Activated CD4-positive, alpha-beta T cell treated with anti-CD3 and anti-CD28 coated beads for 24 hours (primary cell): ENCODE measurements at places on chromosomes 16 and 17.

GRCh38 chr16:85312642-85313525, 200.6 kb upstream of the CIBAR2 start:
- DNase-seq, result no peak

- DNase-seq, result no peak
Observed at GRCh38 chr16:55634193-55634592, 21.6 kb upstream of the SLC6A2 start.

DNA sequence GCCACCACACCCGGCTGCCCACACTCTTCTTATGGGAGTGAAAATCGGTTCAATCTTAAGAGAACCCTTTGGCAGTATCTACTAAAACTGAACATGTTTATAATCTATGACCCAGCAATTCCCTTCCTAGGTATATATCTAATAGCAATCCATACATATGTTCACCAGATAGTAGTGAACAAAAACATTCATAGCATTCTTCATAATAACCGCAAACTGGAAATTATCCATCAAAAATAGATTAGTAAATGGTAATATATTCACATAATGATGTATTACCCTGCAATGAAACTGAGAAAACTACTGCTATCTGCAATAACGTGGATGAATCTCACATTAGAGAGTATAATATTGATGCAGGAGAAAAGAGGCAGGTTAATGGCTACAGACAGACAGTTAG, 23.1 kb downstream of the COPRS start:
- DNase-seq, result no peak

GRCh38 chr17:49783071-49783715, 5.3 kb upstream of the KAT7 start:
- no peak for DNase-seq

DNA sequence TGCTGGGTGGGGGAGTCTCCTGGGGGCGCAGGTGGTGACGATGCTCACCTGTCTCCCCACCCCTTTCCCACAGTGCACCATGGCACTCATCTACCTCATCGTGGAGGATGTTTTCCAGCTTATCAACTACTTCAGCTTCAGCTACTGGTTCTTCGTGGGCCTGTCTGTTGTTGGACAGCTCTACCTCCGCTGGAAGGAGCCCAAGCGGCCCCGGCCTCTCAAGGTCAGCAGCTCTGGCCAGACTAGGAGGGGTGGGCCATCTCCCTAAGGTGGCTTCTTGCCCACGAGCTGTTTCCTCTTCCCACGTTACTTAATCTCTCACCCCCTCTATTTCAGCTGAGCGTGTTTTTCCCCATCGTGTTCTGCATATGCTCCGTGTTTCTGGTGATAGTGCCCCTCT, 14.5 kb downstream of the SLC7A6OS start:
- no peak for DNase-seq

DNA sequence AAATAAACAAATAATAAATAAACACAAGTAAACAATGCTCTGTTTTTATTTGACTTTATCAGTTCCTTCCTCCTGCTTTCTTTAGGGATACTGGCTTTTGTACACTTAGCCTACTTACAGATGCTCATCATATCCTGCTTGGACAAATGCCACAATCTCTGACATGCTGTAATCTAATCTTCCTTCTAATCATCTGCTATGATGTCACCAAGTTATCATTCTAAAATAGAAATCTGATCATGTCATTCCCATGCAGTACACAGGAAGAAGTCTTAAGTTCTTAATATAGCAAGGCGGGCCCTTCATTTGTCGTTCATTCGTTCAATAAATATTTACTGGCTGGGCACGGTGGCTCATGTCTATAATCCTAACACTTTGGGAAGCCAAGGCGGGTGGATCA, 9.1 kb upstream of the UBB start:
- DNase-seq, result no peak

- DNase-seq, result no peak
Observed at GRCh38 chr16:77918809-77919707, 103.3 kb upstream of the CLEC3A start.

- no peak for DNase-seq
Observed at GRCh38 chr17:75575197-75575596, 12.4 kb upstream of the MYO15B start.

- DNase-seq, result no peak
Observed at GRCh38 chr16:55566432-55567175, at the start of gene CAPNS2. CAPNS2 (plus strand) TSS chr16:55566684; CDS start chr16:55566757, 73 bp downstream.

- DNase-seq, result peak; percentile 18
Observed at GRCh38 chr17:47324224-47325020, 667 bp downstream of the EFCAB13 start.

DNA sequence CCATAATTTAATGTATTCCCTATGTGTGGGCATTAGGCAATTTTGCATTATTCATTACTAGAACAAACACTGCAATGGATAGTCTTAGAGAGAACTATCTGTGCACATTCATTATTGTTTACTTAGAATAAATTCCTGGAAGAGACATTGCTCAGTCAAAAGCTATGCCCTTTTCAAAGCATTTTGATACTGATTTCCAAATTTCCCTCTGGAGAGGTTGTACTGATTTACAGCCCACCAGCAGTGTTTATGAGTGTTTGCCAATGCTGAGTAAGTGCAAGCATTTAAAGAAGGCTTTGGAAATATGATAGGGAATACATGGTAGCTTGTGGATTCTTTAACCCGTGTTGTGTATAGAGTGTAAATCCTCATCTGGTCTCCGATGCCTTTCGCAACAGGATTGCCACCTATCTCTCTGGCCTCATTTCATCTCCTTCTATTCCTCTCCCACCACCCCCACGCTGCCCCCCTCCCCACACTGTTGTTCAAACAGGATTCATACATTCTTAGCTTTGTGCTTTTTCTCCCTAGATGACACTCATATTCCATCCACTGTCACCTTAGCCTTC, 33.4 kb upstream of the MMD start:
- no peak for DNase-seq

DNA sequence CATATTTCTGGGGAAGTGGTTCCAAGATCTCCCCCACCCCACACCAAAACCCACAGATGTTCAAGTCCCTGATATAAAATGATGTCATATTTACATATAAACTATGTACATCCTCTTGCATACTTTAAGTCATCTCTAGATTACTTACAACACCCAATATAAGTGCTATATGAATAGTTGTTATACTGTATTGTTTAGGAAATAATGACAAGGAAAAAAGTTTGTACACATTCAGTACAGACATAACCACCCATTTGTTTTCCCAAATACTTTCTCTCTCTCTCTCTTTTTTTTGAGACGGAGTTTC, 11.5 kb downstream of the CFDP1 start:
- no peak for DNase-seq

- DNase-seq, result peak; percentile 81
Observed at GRCh38 chr17:1724351-1724868, at the start of gene WDR81. WDR81 (plus strand) TSS chr17:1724704; CDS start chr17:1724960, 256 bp downstream.

DNA sequence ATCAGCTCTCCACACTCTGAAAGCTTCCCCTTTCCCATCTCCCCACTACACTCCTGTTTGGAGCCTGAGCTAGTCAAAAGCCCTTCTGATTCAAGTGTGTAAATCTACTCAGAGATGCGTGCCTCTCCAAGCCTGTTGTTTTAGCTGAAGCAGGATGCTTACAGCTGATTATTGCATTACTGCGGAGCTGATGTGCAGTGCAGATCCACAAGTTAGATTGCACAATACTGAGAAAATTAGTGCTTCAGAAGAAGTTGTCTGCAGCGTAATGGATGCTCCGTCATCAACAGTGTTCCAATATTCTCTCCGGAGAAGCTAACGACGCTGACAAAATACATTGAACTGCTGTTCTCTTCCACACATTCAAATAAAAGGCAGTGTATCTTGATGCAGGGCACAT, 44.8 kb upstream of the NLRP1 start:
- no peak for DNase-seq

GRCh38 chr17:60155815-60156214, 6.0 kb downstream of the CA4 start:
- DNase-seq, result no peak

DNA sequence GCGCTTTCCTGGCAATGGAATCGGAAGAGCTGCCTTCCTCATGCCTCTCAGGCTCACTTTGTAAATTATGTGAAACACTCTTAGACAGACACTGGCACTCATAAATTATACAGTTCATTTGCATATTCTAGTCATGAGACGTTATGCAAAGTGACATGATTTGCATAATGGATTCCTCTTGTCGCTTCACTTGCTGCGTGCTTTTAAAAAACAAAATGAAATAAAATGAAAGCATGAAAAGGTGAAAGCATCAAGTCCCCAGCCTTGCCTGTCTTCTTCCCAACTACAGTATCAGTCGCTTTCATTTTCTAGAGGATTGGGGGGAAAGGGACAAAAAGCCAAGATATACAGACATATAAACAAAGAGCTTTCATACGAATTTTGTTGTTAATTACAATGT, 252.8 kb upstream of the PMFBP1 start:
- no peak for DNase-seq

DNA sequence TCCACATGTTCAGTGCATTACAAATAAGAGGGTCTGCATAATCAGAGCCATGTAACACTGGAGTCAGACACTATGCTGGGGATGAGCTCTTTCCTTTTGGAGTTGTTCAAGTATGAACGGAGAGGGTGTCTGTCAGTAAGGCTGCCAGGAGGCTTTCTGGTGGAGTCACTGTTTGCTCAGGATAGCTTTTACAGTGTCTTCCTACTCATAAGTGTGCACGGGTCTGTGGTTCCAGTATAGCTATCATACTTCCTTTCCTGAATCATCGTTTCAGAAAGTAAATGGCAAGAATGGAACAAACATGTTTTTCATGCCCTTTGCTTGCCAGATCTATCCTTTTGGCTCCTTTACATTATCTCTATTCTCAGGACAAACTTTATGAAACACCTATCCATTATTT, 152.7 kb upstream of the CDH11 start:
- DNase-seq, result no peak

GRCh38 chr17:49587366-49588073, 11.8 kb downstream of the NXPH3 start:
- DNase-seq, result no peak

DNA sequence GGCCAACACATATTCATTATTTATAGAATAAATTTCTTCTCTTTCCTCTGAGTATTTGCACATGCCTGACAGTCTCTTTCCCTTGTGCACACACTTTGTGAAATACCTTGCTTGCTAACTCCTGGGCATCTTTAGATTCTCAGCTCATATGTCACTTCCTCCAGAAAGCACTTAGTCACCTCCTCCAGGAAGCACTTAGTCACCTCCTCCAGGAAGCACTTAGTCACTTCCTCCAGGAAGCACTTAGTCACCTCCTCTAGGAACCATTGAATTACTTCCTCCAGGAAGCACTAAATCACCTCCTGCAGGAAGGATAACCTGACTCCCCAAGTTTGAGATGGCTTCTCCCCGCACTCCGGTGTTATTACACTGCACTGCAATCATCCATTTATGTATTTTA, 462.5 kb upstream of the EEF2KMT start:
- DNase-seq, result no peak

- DNase-seq, result no peak
Observed at GRCh38 chr17:48745381-48746275, 17.1 kb upstream of the HOXB13 start.

- no peak for DNase-seq
Observed at GRCh38 chr17:63278728-63279442, 167.2 kb downstream of the CYB561 start.

DNA sequence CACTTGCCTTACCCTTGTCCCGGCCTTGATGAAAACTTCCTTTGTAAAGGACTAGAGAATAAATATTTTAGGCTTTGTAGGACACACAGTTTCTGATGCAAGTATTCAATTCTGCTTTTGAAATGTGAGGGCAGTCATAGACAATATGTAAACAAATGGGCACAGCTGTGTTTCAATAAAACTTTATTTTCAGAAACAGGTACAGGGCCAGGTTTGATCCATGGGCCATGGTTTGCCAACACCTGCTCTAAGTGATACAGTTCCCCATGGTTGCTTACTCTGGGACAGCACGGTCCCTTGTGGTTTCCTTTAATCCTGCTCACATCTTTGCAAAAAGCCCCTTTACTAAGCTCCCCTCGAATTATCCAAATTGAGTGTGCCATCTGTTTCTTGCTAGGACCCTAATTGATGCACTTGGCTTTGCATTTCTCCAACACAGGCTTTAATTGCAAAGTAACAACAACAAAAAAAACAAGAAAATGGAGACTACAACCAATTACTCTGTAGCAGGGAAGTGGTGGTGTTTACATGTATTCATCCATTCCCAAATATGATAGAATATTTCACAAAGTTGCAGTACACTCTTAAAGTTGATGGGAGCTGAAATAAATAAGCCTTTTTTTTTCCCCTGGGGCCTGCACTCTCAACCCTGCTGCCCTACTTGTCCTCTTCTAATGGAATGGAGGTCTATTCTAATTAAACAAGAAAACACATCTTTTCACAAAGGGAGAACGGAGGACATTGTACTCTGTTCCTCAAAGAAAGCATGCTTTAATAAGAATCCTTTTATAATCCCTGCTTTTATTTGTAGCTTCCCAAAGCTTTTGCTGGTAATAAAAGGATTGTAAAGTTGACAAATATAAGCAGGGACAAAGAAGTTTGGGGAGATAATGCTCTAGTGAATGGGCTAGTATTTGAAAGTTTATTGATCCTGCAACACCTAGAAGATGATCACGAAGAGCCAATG, 37.7 kb upstream of the TOX3 start:
- DNase-seq, result no peak

DNA sequence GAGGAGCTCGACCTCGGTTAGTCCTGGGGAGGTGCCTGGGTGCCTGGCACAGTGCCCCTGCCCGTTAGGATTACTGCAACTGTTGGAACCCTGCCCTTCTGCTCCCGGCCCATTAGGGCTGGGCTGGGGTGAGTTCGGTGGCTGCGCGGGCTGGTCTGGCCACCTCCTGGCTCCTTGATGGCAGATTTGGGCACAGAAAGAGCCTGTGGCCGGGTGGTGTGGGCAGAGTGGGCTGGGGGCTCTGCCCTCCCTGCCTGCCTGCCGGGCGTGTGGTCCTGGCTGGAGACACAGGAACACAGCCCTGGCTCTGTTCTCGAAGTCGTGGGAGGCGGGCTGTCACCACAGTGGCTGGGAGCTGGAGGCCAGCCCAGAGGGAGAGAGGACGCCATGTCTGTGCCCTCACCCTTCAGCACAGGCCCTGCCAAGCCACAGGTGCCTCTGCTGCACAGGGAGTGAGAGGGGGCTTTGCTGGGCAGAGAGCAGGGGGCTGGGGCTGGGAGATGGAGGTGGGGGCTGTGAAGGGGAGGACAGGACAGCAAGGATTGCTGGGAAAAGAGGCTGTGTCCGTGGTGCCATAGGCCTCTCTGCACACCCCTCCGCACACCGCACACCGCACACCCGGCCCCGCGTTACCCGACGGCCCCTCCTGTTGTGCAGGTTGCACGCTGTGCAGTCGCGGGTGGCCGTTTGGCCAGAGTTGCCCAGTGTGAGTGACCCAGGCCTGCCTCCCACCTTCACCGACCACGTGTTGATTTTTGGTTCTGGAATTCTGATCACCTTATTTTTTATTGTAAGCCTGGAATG, 236.6 kb upstream of the GSE1 start:
- no peak for DNase-seq
